ENCODE measurements at places on chromosomes 13 and 19.

DNA sequence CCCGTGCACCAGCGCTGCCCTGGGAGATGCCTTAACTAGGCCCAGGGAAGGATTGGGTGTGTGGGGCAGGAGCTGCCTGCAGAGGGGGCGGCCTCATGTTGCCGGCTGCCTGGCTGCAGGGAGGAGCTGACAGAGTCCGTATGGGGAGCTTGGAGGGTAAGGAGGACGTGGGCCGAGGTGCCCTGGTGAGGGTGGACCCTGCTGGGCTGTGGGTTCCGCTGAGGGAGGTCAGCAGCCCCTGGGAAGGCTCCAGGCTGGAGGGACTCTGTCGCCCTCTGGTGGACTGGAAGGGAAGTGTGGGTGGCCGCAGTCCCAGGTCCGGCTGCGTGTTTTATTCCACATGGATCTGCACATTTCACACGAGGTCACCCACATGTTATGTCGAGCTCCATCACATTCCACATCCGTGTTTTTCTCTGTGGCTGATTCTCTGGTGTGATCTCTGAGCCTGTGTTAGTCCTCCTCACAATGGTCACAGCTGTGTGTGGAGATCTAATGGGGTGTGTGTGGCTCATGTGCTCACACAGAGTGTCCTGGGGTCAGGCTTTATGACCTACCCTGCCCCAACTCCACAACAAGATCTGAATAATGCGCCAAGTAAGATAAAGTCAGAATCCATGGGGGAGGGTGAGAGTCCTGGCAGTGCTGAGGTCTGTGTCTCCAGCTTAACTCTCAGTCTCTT is 1.8 kb upstream of the CEACAM8 start:
- no peak for DNase-seq

GRCh38 chr19:7858109-7858770 is 15.9 kb downstream of the PRR36 start:
- DNase-seq: no peak

GRCh38 chr19:46410205-46411087 is 2.9 kb downstream of the CCDC8 start:
- DNase-seq: no peak

DNA sequence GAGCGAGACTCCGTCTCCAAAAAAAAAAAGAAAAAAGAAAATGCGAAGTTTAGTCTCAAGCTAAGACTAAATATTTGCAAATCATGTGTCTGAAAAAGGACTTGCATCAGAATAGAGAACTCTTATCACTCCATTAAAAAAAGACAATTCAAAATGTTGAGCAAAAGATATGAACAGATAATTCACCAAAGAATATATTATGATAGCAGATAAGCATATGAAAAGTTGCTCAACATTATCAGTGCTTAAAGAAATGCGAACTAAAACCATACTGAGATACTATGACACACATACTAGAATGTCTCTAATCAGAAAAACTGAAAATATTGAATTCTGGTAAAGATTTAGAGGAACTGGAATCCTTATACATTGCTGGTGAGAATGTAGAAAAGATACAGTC is 38.7 kb upstream of the SACS start:
- no peak for DNase-seq

GRCh38 chr13:64912141-64912540 is 2318.0 kb downstream of the PCDH9 start:
- DNase-seq: no peak

DNA sequence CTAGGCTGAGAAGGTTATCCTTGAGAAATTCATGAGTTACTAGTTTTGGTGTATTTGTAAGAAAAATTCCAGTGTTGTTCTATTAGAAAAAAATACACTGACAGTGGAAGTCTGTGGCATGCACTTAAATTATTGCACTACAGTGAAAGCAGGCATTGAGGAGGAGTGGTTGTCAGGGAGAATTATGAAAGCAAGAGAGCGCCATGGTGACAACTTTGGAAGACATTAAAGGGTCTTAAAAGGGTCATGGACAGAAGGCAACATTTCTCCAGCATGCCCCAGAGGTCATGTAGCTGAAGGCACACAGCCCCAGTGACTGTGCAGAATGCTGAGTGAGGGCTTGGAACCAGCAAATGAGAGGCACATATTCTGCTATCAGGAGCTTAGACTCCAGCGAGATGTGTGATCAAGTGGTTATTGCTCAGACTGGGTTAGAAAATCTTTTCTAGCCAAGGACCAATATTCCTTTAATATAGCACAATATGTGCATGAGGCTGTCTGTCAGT is 292.7 kb downstream of the OLFM4 start:
- no peak for DNase-seq

- no peak for DNase-seq
Measured at GRCh38 chr13:35784286-35784951, 307.9 kb upstream of the MAB21L1 start.

DNA sequence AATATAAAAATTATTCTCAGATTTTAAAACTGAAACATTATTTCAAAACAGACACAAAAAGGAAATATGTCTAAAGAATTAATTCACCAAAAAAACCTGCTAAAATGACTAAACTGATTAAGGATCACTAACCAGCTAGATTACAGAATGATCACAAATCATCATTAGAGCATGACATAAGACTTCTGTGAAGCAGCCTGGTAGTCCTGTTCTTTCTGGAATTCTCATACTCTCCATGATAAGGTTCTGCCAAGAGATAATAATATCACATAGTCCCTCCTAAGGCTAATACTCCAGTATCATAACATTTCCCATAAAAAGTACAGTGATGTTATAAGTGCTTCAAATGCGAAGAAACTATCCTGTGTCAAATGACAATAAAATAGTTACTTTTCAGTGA is 1814.9 kb downstream of the SLITRK5 start:
- no peak for DNase-seq

DNA sequence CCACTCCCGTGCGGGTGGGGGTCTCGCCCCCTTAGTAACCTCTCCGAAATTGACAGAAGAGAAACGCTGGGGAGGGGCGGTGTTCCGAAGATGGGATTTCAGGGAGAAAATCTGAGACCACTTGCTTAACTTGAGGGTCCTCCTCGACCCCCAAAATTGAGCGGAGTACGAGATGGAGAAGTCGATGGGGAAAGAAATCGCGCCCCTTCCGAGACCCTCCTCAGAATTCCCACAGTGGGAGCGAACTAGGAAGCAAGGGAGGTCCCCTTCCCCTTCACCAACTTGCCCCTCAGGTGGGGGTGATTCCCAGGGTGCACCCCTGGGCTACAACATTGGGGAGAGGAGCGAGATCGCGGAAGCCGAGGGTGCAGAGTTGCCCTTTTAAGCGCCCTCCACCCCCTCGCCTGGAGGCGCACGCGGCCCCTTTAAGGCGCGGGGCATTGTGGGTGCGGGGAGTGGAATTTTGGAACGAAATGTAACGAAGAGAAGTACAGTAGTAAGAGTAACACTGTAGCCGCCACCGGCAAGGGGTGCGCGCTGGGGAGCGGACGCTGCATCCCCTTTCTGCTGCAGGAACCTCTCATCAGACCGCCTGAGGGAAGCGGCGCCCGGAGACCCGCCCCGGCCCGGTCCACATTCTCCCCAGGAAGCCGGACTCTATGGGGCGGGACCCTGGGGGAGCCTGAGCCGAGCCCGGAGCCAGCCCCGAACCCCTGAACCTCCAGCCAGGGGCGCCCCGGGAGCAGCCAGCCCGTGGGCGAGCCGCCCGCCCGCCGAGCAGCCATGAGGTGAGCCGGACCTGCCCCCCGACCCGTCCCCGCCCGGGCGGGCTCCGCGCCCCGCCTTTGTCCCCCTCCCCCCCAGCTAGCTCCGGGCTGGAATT is at the start of gene VASP:
Gene VASP (plus strand): TSS at position 491 of the 883 bp plus-strand sequence. CDS start 293 bp downstream, at position 784.
- DNase-seq: no peak

DNA sequence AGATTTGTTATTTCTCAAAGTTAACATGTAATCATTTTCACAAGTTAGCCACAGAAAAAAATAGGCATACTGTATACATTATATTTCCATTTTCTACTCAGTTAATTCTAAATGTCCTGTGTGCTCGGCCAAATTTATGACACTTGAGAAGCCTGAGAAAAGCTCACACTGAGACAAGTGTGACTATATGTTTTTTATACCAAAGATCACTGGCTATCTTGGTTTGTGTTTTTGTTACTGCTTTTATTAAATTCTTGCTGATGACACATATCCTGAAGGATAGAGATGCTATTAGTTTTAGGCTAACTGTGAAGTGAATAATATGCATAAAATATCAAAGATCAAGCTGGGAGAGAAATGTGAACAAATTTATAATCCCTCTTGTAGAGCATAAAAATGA is 49.3 kb upstream of the IL17D start:
- no peak for DNase-seq

- no peak for DNase-seq
Measured at GRCh38 chr13:109586509-109587346, 199.7 kb downstream of the IRS2 start.

GRCh38 chr13:73765651-73766384 is 368.4 kb downstream of the KLF12 start:
- DNase-seq: no peak

DNA sequence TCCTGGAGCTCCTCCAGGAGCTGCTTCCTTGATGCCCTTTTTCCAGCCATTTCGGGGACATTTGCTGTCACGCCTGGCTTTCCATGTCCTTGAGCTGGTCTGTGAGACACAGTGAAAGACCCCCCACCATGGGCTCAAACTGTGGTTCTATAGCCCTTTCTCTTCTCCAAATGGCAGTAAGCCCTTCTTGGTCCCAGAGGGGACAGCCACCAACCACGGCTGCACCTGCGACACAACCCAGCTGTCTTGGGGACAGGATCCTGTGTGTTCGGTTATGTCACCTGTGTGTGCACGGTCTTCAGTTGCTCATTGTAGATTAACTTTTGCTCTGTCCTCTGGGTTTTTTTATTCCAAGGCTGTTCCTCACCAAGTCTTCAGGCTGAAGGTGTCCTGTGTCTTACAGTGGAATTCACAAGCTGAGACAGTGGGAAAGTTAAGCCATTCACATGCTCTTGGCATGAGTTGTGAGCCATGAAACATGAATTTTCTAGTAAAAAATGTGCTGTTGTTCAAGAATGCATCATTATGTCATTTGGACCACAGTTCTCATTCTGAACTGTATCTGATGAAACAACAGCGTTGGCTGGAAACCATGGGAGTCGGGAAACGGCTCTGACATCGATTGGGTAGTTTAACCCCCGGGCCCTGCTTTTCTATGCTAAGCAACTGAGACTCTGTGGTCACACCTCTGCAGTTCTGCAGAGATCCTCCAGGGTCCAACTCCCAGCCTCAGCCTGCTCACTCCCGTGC is 129.5 kb upstream of the MCF2L start:
- peak; percentile 23 for DNase-seq

- DNase-seq: no peak
Measured at GRCh38 chr19:29378126-29378525, 147.7 kb upstream of the VSTM2B start.

DNA sequence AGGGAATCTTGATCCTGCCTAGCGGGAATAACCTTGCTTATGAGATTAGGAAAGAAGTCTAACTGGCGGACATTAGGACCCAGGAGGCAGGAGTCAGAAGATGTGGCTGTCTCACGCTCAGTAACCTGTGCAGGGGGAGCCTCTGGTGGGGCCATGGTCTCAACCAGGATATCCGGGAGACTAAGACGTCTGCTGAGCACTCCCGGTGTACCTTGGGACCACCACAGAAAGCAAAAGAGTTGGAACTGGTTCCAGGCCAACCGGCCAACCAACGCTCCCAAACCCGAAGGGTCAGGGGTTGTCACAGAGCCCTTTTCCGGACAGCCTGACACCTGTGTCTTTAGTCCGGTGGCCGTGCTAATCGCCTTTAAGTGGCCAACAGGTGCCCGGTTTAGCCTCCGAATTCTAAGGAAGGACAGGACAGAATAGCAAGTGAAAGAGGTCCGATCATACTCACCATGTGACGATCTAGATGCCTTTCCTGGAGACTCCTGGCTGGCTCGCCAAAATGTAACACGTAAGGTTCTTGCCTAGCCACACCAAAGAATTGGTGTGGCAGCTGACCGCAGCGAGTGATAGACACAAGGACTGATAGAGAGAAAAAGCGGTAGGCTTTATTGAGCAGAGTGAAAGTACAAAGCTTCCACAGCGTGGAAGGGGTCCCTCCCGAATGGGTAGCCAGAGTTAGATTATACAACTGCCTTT is 103.9 kb upstream of the DIAPH3 start:
- no peak for DNase-seq

- DNase-seq: no peak
Measured at GRCh38 chr19:53580871-53581835, 43.2 kb downstream of the ZNF331 start.

DNA sequence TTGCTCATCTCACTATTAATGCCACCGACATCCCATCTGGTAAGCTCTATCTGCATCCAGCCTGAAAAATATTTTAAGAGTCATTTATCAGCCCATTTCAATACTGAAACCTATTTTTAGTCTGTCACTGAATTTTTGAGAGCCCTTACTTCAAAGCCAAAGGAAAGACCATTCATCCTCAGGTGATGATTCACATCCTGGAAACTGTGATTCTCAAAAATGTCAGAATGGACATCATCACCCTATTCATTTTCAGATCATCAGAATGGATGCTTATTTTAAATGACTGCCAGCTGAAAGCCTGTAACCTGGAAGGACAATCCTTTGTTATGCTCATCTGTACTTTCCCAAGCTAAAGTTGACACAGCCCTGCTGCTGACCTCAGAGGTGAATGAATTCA is 27.0 kb downstream of the TNFSF11 start:
- no peak for DNase-seq

DNA sequence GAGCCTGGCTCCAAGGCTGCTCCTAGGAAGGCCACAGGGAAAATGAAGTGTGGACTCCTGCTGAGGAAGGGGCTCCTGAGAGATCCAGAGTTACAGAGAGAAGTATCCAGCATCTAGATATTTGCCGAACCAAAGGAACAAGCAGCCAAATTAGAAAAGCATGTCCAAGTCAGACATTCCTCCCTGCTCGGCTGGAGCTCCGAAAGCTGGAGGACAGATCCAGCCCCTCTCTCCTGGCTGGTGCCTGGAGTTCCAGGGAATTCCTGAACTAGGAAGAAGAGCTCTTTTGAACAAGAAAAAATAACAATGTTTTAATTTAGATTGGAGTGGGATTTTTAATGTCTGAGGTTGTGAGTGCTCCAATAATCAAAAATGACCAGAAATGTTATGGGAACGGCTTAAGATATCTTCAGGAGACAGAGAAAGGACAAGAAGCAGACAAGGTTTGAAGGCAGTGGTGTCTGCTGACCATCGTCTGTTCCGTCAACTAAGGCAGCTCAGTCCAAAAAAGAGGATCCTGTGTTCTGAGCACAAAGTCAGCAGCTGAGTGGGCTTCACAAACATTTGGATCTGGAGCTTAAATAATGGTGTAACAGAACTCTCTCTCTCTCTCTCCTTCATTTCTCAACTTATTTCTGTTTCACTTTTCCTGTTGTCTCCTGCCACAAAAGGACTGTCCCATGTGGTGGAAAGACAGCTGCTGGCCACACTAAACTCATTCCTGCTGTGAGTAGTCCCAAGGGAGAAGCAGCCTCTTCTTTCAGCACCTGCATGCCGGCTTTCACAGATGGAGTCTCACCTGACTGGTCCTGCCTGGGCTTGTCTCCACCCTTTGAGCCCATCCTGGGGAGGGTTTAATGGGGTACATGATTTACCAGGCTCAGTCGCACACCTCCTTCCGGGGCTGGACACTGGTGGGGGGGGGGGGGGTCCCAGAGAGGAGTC is 31.5 kb upstream of the IRS2 start:
- DNase-seq: no peak

All from AG09319 (cell line).